Endodermal cell (in vitro differentiated cells): ENCODE measurements at places on chromosomes 6 and 20.

DNA sequence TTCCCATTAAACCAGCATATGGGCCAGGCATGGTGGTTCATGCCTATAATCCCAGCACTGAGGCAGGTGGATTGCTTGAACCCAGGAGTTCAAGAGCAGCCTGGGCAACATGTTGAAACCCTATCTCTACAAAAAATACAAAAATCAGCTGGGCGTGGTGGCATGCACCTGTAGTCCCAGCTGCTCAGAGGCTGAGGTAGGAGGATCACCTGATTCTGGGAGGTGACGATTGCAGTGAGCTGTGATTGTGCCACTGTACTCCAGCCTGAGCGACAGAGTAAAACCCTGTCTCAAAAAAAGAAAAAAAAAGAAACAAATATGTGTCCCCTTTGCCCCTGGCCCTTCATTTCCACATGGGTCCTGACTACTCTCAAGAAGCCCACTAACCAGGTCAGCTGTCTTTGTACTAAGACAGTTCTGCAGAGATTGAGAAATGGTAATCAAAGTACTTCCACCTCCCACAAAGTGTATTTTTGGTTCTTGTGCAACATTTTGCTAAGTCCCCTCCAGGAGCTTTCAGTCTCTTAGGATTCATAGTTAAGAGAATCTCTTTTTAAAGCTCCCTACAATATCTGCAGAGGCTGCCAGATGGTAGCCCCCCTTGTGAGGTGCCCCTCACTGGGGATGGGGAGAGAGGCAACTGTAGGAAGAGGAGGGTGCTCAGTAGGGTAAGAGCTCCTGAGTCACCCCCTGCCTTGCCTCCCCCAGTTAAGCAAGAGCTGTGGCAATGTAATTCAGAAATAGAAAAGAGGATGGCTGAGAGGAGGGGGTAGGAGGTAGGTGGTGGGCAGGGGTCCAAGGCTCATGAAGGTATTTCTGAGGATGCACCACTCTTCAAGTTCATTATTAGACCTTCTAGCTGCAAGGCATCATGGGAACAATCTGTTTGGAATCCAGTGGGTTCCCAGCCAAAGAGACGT lies 16.5 kb upstream of the WFDC2 start:
- no peak for DNase-seq
- H3K27me3 ChIP-seq, result no peaks in the 10 kb centered on the region
- no peak overlapping the region for H3K27ac ChIP-seq
- H3K4me3 ChIP-seq, result no peak overlapping the region

DNA sequence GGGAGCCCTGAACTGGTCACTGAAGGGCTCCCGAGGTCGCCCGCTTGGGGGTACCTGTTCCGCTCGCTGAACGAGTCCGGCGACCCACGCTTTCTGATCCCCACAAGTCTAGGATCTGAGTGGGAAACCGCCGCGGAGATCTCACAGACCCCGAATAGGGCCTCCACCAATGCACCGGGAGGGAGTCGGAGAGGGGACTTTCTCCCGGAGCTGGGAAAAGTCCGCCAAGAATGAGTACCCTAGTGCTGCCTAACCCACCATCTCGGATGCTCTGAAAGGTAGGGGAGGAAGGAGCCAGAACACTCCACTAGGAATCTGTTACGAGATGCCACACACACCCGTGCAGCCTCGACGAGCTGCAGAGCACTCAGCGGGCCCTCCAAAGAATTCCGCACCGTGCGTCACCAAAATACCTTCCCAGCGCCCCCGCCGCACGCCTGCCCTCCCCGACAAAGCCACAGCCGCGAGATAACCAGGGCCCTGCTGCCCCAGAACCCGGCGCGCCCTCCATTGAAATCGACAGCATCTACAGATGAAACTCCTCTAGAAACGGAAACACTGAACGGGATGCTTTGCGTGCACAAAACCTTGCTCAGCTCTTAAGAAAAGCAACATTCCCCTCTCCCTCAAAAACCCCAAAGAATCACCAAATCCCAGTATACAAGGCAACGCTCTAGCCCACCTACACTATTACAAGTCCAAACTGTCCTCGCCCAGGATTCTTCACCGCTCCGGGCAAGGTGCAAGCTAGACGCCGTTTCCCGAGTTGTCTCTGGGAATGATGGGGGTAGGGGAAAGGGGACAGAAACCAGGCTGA lies 686 bp downstream of the COL12A1 start:
- H3K36me3 ChIP-seq, result no peaks in the 10 kb centered on the region
- H3K27ac ChIP-seq, result no peak overlapping the region
- H3K4me3 ChIP-seq, result peak overlapping the region; percentile 70
- DNase-seq, result peak; percentile 75
- H3K27me3 ChIP-seq, result peaks cover 99% of the 10 kb centered on the region

DNA sequence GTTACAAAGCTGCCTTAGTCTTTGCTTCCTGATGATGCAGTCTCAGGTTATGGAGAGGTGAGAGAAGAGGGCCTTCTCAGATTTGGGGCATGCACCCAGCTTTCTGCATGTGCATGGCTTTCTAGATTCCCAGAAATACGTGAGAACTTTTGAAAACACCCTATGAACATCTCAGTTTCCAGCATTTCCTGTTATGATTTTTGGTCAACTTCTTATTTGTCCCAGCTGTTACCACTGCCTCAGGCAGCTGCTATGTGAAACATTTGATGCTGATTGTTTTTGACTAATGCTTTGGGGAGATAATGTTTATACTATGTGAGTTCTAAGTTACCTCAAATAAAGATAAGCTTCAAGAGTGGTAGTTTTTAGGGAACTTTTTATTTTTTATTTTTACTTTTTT lies 9.5 kb upstream of the SNAP25 start:
- DNase-seq, result no peak
- H3K36me3 ChIP-seq, result no peaks in the 10 kb centered on the region
- H3K27me3 ChIP-seq, result peaks cover 12% of the 10 kb centered on the region
- H3K4me3 ChIP-seq, result no peak overlapping the region

- no peaks in the 10 kb centered on the region for H3K27me3 ChIP-seq
- H3K36me3 ChIP-seq, result no peaks in the 10 kb centered on the region
- H3K4me1 ChIP-seq, result peaks cover 12% of the 10 kb centered on the region
- no peak overlapping the region for H3K27ac ChIP-seq
- no peak overlapping the region for H3K4me3 ChIP-seq
These were observed 152.0 kb downstream of the PTPRK start for GRCh38 chr6:128368213-128368944.
